ENCODE measurements at places on chromosomes 6 and 20.

- no peak for DNase-seq
These were observed 117.2 kb downstream of the FOXO3 start for GRCh38 chr6:108677894-108678293.

DNA sequence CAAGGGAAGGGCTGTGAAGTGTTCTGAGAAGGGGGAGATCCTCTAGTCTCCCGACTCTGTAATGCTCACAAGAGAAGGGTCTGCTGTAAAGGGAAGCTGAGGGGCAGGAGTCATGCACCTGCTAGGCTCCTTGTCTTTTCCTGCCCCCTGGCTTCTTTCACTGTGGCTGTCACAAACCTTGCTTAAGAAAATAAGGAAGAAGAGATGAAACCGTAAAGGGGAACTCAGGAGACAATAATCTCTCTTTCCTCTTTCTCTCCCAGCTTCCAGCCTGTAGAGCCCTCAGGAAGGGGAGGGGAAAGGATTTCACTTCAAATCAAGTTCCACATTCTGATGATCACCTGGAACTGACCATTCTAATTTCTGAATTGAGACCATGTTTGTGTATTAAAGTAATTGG, 26.3 kb downstream of the SLC13A3 start:
- DNase-seq: no peak

GRCh38 chr20:52888096-52888495, 84.1 kb upstream of the TSHZ2 start:
- no peak for DNase-seq

DNA sequence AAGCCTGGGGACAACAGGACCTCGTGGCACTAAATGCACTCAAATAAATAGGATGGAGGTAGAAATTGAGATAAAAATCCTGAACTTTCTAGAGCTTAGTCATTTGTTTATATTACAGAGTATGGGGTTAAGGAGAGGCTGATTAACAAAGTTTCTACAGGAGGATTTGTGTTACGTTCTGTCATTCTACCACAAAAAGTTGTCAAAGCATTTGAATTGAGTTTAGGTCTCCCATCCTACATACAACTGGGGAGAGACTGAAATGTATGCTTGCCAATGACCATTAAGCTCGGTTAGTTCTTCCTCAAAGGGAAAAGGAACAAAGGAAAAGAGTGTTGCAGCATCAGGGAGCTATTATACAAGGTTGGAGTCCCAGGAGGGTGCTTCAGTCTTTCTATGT, 597.9 kb downstream of the COL12A1 start:
- no peak for DNase-seq

GRCh38 chr6:18329776-18330175, 57.4 kb upstream of the RNF144B start:
- DNase-seq: no peak

DNA sequence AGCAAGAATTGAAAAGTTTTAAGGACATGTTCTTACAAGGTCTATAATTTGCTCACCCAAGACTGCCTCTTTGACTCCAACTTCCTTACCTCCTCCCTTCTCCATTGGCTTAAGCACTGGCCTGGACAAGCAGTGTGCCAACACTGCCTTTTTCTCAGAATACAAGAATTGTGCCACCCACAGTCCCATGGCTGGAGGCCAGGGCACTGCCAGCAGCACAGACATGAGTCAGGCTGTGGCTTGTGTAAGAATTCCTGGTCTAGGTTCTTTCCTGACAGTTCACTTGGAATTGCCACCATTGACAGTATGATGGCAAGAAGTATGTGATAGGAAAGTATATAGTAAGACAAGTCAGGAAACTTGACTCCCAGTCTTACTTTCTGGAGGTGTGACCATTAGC, 202.7 kb upstream of the MARCKS start:
- DNase-seq: no peak

GRCh38 chr6:166050559-166050958, 117.1 kb downstream of the TBXT start:
- no peak for DNase-seq

DNA sequence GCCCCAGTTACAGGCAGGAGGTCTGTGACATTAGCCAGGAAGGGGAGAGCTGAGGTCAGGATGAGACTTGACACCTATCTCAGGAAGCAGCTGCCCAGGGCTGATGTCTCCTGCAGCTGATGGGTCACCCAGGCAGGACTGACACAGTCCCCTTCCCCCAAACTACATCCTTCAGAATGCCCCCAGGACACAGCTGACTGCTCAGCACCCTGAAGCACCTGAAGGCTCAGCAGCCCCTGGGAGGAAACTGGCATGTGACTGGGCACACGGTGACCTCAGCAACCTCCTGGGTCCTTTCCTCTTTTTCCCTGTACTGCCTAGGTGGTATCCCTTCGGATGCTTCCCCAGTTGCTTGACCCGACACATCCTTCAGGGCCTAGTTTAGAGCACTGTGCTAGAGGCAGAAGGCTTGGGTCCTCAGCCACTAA, 1.9 kb downstream of the SDC4 start:
- no peak for DNase-seq

Measured in hindlimb muscle (tissue), 1 donor.